Colonic mucosa (tissue), 4 donors: ENCODE measurements at places on chromosomes 4 and X. TPM values are rescaled to one million over a fixed set of nuclear protein-coding genes. Genes with fewer than 3 reads are reported as not detected.

ITM2A gene
- 24.5 TPM for total RNA-seq

DUSP21 gene
- not detected for total RNA-seq

PABPC1L2B gene
- not detected for total RNA-seq

EDA2R gene
- 2.5 TPM for total RNA-seq

XAGE1A gene
- not detected for total RNA-seq

TMEM31 gene
- total RNA-seq = not detected

MMAA gene
- 18.1 TPM for total RNA-seq

F11 gene
- total RNA-seq = 0.48 TPM

NIPAL1 gene
- 47.9 TPM for total RNA-seq

DLG3 gene
- 78.9 TPM for total RNA-seq

CENPVL1 gene
- not detected for total RNA-seq

CYBB gene
- total RNA-seq = 18.6 TPM

DNA sequence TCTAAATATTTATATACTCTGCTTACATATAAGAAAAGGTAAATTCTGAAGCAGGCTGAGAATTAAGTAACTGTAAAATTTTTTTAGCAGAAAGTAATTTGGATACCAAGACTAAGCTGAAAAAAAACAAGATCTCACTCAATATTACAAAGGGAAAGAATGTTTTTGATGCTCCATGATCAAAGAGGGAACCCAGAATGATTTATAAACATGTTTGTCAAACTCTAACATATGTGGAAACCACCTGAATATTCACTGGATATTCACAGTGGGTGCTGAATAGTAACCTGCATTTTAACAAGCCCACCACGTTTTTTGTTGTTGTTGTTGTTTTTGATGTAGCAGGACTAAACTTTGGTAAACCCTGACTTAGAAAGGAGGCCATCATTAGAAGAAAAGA is 324.9 kb upstream of the GATB start:
- DNase-seq = no peak

GRCh38 chr4:165364452-165365080 is 14.2 kb upstream of the CPE start:
- DNase-seq = peak; percentile 66

DNA sequence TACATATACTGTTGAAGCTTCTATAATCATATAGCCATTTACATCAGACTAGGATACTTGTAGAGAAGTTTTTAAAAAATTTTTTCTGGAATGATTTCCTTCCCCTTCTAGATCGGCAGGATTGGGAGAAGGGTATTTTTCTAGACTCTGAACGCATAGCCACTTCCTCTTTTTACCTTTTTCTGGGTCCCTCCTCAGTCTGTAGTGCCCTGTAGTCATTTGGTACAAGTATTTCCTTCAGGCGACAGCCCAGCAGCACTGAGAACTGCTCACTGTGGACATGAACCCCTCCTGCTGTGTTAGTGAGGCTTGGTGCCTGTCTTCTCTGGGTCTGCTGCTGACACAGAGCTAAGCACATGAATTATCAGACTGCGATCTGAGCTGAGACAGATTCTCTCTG is 255.4 kb downstream of the ARHGAP10 start:
- DNase-seq = no peak

DNA sequence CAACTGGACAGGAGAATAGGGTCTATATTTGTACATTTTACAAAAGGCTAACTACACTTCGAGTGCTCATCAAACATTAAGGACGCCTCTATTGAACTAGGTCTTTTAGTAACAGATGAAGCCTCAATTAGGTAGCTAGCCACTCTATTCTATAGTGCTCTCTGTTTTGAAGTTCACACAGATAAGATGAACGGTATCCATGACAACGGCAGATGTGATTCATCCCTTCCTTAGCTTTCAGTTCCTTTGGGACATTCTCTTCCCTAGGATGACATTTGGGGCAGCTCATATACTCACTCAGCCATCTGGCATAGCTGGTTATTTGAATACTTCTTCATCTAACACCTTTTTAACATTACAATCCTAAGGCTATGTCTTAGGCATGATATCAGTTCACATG is 62.4 kb upstream of the WDFY3 start:
- DNase-seq = no peak

- no peak for DNase-seq
Measured at GRCh38 chr4:174435974-174436373, 86.3 kb downstream of the HPGD start.

GRCh38 chrX:47583240-47583861 is 1.1 kb downstream of the TIMP1 start:
- DNase-seq = no peak

GRCh38 chr4:8832113-8832915 is 39.3 kb downstream of the HMX1 start:
- DNase-seq = no peak

DNA sequence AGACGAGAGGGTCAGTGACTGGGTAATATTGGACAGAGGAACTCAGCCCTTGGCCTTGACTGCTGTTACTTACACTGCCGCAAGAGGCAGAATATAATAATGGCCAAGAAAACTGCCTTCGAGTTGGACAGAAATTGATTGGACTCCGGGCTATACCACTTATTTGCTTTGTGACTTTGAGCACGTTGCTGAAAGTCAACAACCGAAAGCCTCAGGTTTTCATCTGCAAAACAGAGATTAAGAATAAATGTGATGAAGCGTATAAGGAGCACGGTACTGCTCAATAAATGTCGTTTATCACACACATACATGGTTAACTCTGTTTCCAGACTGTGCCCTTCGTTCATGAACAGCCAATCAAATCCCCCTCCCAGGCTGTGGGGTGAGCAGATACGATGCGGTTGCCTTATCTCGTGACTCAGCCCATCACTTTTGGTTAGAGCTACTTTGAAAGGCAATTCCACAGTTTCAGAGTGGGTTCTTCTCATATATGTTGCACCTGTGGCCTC is 91.6 kb downstream of the TSPAN7 start:
- DNase-seq = no peak

GRCh38 chrX:80431505-80431832 is 11.2 kb downstream of the TENT5D start:
- DNase-seq = no peak

DNA sequence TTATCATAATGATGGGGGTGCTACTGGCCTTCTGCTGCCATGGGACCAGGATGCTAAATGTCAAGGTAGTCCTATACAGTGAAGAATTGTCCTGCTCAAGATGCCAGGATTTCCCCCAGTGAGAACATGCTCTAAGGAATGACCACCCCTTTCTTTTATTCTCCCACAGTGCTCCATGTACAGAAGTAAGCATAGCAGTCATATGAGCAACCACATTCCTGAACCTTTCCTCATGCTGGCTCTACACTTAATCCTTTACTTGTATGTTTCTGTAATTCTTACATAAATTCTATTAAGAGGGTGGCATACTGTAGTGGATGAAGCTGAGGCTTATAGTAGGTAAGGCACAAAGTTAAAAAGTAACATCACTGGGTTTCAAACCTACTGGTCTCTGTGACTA is 20.2 kb downstream of the CYP2U1 start:
- DNase-seq = no peak

- no peak for DNase-seq
Measured at GRCh38 chr4:54745031-54745770, 87.4 kb downstream of the KIT start.

DNA sequence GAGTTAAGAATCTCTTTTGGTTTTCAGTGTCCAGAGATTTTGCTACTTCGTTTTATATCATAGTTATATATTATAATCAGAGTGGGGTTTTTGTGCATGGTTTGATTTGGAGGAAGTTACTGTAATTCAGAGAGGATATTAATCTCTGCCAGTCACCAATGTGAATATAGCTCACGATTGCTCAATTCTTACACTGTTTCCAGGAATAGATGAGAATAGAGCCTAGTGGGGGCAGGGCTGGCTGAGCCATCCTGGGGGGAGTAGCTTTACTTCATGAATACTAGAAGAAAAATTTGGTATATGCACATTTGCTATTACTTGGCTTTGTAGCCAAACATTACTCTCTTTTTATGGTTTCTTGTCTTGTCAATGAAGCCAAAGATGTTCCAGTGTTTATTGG is 60.9 kb upstream of the TRPC3 start:
- no peak for DNase-seq

DNA sequence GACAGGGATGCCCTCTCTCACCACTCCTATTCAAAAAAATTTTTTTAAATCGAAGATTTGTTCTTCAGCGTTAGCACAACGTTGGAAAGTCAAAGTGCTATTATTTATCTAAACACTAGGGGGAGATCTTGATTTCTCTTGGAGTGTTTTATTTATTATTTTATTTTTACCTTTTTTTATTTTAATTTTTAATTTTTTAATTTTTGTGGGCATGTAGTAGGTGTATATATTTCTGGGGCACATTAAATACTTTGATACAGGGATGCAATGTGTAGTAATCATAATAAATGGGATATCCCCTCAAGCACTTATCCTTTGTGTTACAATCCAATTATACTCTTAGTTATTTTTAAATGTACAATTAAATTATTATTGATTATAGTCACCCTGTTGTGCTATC is 37.4 kb upstream of the SLC10A4 start:
- DNase-seq = no peak

- DNase-seq = no peak
Measured at GRCh38 chr4:80196922-80197573, at the start of gene PRDM8. TSS of gene PRDM8 (plus strand) at chr4:80197503. CDS start at chr4:80200081, 2,578 bp downstream.

GRCh38 chr4:23814996-23815660 is 74.7 kb downstream of the PPARGC1A start:
- DNase-seq = no peak

- DNase-seq = no peak
Measured at GRCh38 chrX:134461437-134461836, 1.5 kb downstream of the HPRT1 start.

DNA sequence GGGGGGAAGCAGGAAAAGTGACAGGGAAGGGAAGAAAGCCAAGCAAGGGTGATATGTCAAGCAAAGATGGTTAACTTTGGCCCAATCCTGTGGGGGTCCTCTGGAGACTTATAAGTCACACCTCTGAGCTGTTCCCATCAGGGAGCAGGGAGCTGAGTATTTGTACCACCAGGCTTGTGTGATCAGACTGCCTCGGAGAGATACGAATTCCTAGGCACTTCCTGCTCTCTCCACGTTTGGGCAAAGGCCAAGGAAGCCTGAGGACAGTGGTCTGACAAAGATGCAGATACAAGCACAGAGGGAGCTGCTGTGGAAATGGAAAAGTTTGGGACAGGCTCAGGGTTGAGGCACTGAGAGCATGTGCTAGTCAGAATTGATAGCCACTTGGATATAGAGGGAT is 10.4 kb upstream of the PPP3CA start:
- DNase-seq = no peak

GRCh38 chr4:160423879-160424451 is 1321.1 kb downstream of the RAPGEF2 start:
- no peak for DNase-seq

DNA sequence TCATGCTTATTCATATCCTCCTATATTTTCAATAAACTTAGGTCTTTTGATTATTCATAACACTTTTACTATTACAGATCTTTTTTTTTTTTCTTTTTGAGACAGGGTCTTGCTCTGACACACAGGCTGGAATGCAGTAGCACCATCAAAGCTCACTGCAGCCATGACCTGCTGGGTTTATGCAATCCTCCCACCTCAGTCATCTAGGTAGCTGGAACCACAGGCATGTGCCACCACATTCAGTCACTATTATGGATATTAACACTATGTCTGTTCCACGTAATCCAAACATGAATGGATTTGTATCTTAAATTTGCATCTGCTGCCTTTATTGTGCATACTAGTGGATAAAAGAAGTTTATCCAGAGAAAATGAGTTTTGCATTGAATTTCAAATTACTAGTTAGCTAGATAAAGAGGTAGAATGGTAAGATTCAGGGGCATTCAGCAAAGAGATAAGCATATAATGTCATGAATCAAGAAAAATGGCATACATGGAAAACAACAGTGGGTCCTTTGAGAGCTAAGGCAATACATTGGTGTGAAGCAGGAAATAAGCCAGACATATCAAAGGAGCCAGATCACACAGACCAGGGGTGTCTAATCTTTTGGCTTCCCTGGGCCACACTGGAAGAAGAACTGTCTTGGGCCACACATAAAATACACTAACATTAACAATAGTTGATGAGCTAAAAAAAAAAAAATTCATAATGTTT is 13.9 kb downstream of the ANAPC10 start:
- no peak for DNase-seq

DNA sequence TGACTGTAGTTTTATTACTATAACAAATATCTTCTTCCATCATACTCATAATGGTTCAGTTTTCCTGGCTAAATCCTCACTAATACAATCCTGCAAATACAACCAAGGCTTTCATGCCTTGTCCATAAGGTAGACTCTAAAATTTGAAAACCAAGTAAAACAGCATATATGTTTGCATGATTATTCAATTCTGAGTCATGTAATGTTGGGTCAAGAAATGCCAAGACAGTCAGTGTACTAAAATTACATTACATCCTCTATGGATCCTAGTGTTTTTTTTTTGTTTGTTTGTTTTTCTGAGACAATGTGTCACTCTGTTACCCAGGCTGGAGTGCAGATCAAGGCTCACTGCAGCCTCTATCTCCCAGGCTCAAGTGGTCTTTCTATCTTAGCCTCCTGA is 38.6 kb upstream of the TEX13D start:
- DNase-seq = no peak

DNA sequence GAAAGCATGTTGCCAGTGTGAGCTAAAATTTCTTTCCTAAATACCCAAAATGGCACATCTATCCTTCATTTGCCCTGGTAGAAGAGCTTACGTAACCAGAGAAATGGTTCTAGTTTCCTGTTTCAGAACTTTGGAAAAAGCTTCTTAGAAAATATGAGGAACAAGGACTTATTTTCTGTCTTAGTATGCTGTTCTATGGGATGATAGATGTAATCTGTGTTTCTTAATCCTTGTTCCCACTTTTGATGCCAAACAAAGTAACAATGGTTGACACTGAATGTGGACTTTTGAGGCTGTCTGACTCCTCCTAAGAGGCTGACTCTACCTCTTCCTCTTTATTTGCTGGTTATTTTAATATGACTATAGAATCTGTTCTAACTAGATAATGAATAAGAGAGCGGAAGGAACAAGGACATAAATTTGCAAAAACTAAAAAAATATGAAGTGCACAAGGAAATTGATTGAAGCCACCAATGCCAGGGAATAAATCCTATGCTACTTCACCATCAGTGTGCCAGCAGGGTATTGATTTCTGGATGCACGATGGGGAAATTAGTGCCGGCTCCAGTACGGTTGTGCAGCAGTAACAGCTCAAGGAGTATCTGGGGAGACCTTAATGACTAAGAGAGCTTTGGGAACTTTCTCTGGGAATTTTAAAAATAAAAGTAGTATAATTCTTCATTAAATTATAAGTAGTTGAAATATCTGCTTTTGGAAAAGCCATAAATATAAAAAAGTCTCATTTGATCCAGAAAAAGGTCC is 39.4 kb upstream of the TET2 start:
- DNase-seq = no peak

DNA sequence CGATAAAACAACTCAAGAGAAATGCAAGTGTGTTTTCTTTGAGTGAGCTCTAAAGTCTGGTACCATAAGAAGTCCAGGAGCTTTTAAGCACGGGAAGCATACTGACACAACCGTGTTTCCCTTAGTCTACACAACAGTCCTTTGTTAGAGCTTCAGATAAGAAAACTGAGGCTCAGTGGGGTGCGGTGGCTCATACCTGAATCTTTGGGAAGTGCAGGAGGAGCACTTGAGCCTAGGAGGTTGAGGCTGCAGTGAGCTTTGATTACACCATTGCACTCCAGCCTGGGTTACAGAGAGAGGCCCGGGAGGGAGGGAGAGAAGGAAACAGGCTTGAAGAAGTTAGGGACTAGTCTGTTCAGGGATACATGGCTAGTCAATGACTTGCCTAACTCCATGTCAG is 21.9 kb downstream of the LEF1 start:
- DNase-seq = no peak
